M059J (cell line): ENCODE measurements at places on chromosomes 2 and 18. TPM values are rescaled to one million over a fixed set of nuclear protein-coding genes. Genes with fewer than 3 reads are reported as not detected.

HOXD8 gene
- 0.49 and 0.84 TPM in 2 replicates for total RNA-seq

- DNase-seq = no peak
Measured at GRCh38 chr2:192139813-192140212, 54.9 kb downstream of the TMEFF2 start.

DNA sequence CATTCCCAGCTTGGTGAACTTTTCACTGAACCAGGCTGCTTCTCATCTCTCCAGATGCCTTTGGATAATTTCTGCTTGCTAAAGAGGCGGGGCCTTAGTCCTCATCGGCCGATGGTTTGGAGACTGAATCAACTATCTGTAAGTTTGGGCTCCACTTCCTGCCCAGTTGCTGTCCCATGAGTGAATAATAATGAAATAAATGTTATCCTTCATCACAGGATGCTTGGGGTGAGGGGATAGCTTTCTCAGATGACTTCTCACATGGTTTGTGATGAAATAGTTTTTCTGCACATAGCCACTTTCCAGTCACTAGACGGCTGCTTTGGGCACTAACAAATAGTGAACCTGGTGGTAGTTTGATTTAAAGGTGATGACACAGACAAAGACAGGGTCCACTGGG, 376.6 kb upstream of the TRIB2 start:
- DNase-seq = no peak

DNA sequence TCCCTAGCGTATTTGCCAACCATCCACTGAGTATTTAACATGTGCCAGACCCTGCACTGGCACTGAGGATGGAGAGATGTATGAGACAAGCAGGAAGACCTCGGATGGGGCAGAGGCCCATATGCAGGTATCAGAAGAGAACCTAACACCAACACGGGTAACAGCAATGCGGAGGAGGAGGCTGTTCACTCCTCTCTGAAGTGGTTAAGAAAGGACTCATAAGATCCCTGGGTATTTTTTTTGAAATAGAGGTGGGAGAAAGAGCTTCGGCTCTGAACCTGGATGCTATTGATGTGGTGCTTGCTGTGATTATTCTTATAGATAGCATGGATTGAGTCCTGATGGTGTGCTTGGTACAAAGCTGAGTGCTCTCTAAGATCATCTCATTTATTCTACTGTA, 418.3 kb downstream of the LPIN1 start:
- DNase-seq = no peak

PIEZO2 gene
- total RNA-seq = 11.7 and 22.9 TPM in 2 replicates

DNA sequence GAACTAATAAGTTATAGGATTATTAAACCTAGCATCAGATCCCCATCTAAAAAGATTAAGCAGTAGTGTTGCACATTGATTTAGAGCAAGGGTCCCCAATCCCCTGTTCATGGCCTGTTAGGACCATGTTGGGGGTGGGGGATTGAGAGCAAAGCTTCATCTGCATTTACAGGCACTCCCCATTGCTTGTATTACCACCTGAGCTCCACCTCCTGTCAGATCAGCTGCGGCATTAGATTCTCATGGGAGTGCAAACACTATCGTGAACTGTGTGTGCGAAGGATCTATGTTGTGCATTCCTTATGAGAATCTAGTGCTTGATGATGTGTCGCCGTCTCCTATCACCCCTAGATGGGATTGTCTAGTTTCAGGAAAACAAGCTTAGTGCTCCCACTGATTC, 18.4 kb upstream of the PSD4 start:
- DNase-seq = no peak

DNA sequence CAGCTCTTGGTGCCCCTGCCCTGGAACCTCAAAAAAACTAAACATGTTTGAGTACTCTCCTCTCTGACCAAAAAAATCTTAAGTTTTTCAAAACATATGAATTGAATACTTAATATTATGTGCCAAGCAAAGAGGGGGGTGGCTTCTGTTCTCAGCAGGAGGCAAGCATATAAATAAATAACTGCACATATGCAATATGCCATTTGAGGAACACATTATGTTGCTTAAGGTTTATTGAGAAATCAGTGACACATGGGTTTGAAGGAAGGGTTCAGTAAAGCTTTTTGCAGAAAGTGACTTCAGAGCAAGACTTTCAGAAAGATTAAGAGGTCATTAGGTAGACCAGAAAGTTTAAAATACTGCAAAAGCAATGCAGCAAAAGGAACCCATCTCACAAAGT, 429.2 kb downstream of the TDRD15 start:
- no peak for DNase-seq

ERBB4 gene
- total RNA-seq = not detected in 2 replicates

RGPD3 gene
- total RNA-seq = 0.02 and 0.05 TPM in 2 replicates

TRABD2A gene
- total RNA-seq = 0.81 and 3.7 TPM in 2 replicates

VWC2L gene
- 0.02 TPM in 1 of 2 replicates, not detected in the other for total RNA-seq

C1QL2 gene
- not detected in 2 replicates for total RNA-seq

DNA sequence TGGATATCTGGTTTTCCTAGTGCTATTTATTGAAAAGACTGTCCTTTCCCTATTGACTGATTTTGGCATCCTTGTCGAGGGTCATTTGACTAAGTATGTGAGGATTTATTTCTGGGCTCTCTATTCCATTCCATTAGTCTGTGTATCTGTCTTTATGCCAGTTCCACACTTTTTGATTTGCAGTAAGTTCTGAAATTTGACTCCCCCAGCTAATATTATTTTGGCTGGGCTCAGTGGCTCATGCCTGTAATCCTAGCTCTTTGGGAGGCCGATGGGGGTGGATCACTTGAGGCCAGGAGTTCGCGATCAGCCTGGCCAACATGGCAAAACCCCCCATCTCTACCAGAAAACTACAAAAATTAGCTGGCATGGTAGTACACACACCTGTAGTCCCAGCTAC, 46.8 kb upstream of the GAREM2 start:
- no peak for DNase-seq

GRCh38 chr2:31231571-31232302, 2.2 kb upstream of the EHD3 start:
- no peak for DNase-seq

DNA sequence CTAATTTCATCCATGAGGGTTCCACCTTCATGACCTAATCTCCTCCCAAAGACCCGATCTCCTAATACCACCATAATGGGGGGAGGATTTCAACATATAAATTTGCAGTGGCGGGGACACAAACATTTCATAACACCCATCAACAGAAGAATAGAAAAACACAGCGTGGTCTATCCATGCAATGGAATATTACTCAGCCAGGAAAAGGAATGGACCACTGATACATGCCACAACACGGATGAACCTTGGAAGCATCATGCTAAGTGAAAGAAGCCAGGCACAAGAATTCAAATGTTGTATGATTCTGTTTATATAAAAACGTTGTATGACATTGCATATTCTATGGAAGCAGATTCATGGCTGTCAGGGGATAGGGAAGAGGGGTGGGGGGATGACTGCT, 2.7 kb downstream of the PRLH start:
- no peak for DNase-seq

DNA sequence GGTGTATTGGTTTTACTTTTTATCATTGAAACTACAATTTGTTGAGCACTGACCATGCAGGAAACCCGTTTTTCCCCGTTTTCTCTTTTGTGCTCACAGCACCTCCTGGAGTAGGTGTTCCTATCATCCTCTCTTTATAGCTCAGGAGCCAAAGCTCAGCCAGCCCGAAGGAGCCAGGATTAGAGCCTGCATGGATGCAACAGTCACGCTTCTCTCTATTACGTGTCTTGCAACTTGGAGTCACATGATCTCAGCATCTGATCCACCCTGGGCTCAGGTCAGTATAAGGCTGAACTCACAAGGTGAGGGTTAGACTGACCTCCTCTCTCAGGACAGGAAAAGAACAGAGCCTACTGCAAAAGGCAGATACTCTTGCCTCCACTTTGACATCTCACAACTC, 150.5 kb downstream of the MBP start:
- no peak for DNase-seq

DNA sequence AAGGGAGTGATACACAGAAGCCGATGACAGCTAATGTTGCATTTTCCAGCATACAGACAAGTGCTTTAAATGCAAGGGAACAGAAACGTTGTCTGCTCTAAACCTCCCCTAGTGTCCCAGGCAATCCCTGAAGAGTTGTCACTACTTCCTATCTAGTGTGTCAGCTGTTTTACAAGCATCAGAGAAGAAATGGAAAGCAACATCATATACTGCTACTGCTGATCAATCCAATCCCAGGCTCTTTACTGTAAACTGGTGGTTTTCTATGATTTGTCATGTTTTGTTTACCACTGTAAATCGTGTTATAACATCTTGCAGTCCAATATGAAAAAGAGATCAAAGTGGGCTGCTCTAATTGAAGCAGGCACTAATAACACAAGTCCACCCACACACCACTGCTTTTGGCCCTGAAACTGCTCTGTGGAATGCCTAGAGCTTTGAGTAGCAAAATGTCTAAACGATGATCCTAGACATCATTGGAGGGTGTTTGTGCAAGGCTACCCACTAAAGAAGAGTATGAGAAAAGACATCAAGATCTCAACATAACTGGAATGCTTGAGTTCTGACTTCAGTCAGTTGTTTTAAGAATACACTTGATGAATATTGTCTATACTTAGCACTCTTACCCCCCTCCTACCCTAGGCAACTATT, 18.1 kb upstream of the ROCK1 start:
- DNase-seq = no peak

RFX8 gene
- not detected in 2 replicates for total RNA-seq

SRD5A2 gene
- total RNA-seq = not detected in 2 replicates

STPG4 gene
- total RNA-seq = 1.0 TPM in 1 of 2 replicates, not detected in the other

DNA sequence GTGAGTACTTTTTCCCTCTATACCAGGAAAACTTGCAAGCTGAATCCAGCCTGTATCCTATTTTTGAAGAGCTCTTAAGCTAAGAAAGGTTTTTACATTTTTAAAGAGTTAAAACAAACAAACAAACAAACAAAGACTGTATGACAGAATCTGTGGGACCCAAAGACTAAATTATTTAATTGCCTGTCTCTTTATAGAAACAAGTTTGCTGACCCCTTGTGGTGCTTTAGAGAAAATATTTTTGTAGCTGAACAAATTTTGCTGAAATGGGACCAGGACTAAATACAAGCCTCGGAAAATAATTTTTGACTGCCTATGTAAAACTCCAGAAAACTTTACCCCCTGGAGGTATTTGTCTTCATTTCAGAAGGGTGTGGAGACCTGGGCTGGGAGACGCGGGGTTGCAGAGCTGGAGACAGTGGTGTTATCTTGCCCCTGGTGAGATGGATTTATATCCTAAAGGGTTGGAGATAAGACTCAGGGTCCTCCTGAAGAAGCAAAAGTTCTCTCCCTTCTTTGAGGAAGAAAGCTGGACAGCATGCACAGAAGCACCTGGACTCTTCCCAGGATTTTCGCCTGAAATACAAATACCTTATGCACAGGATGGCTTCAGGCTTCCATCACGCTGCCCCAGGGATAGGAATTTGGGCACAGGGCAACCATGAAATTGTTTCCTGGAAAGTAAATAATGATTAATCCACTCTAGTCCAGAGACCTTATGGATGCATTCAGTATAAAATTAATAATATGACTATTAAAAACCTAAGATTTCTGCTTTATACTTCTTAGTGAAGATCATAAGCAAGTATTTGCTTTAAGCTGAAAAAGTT, 54.3 kb downstream of the TMX3 start:
- peak; percentile 65 for DNase-seq

DNA sequence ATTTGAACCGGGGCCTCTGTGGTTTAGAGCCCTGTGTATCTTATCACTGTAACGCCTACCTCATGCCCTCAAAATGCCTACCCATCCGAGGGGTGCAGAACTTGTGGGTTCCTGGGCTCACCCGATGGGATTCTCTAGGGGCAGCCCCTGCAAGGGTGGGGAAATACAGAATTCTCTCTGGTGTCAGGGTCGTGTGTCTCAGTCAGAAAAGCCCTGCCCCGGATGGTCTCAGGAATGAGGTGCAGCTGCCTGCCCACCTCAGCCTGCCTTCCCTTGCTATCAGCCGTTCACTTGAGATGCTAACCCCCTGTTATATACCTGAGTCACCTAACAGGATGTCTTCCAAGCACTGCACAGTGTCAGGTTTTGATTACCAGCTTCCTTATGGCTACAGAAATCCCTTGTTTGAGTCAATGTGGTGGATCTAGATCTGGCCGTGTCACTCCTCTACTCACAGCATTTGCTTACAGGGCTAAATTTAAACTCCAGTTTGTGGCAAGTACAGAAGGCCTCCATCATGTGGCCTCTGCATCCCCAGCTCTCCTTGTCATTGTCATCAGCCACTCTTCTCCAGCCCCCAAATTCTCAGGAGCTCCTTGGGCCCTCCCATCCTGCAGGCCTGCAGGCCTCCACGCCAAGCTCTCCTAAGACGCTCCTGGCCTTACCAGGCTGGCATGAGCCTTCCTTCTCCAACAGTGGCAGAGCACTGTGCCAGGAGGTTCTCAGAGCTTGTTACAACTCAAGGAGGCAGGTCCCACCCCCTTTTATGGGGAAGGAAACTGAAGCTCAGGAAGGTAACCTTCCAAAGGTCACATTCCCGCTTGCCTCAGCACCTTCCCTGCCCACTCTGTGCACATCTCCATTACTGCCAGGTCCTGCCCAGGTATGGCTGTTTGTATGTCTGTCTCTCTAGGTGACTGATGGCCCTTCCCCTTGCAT, 14.3 kb upstream of the MAP3K2 start:
- DNase-seq = peak; percentile 65

EML6 gene
- total RNA-seq = 1.6 and 1.7 TPM in 2 replicates

DNA sequence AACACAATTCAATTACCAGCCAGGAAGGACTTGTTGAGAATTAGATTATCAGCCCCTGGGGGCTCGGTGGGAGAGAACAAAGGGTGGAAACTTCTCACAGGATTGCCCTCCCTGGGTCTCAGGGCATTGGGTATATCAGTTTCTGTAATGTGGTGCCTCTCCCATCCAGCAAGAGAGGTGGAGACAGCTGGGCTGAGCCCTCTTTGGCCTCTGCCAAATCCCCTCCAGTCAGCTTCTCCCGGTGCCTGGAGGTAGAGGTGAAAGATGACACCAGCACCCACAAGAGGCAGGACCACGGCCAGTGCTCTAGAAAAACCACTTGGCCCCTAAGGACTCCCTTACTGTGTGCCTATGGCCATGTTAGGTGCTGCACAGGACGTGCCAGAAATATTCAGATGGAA, 179.7 kb downstream of the HAUS1 start:
- DNase-seq = no peak

- DNase-seq = peak; percentile 62
Measured at GRCh38 chr2:84970868-84971509, at the start of gene KCMF1. TSS of gene KCMF1 (plus strand) at chr2:84971161. CDS start at chr2:84971452, 291 bp downstream.

MAP3K20 gene
- 11.9 and 23.1 TPM in 2 replicates for total RNA-seq

GRCh38 chr2:44759823-44760222, 181.7 kb upstream of the SIX3 start:
- no peak for DNase-seq

CIB4 gene
- total RNA-seq = not detected in 2 replicates
